ENCODE measurements at places on chromosomes 12 and 14.
A peak's percentile ranks its signal among the peaks of the same experiment; 100 is the strongest.

- DNase-seq: no peak
Observed at GRCh38 chr14:69079747-69080146, 73.2 kb downstream of the DCAF5 start.

- DNase-seq: no peak
Observed at GRCh38 chr14:22383515-22384166, 205.4 kb downstream of the DAD1 start.

GRCh38 chr14:64293976-64294671 lies at the start of gene ESR2:
ESR2 (minus strand) TSS chr14:64294371; CDS start chr14:64282985, 11,386 bp downstream.
- peak; percentile 4 for DNase-seq

DNA sequence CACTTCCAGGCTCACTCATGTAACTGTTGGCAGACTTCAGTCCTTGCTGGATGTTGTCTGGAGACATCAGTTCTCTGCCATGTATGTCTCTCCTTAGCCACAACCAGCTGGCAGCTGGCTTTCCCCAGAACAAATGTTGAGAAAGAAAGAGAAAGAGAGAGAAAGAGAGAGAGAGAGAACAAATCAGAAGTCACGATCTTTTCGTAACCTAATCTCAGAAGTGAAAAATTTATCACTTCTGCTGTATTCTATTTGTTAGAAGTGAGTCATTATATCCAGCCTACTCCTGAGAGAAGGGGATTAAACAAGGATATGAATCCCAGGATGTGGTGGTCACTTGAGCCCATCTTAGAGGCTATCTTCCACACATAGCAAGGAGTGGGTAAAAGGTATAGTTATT lies 101.2 kb downstream of the BTG1 start:
- no peak for DNase-seq

DNA sequence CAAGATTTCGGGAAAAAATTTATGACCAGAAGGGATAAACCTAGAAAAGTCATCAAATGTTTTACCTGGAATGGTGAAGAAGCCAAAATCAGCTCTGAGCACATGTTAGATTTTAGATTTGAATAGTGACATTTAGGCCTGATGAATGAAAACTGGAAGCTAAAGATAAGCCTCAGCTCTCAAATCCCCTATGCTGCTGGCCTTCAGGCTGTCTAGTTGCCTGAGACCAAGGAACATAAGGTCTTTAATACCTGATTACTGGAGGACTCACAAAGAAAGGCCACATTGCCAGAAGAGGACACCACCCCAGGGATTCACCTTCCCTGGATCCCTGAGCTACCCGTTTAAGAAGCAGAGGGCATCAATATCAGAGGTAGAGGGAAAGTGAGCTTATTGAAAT lies 56.6 kb downstream of the BCL2L14 start:
- DNase-seq: no peak

- DNase-seq: no peak
Observed at GRCh38 chr12:91778091-91778832, 367.4 kb downstream of the BTG1 start.

DNA sequence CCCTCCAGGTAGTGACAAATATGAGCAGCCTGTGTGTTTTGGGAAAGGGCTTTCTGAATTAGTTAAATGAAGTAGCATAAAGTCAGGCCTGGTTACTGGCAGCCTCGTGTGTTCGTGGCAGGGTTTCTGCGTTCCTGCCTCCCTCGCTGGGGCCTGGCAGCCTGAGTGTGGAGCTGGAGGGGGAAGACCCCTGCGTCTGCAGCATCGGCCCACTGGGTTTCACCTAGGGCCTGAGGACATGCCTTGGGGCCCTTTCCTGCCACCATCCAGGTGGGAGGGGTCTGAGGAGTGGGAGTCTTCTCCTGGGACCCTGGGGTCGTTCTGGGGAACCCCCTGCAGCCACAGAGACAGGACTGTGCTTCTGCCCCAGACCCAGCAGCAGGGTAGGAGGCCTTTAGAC lies 20.4 kb upstream of the AMN start:
- no peak for DNase-seq

GRCh38 chr14:68079941-68080697 lies 260.5 kb downstream of the RAD51B start:
- no peak for DNase-seq

GRCh38 chr12:19316425-19316824 lies 122.9 kb upstream of the AEBP2 start:
- no peak for DNase-seq

DNA sequence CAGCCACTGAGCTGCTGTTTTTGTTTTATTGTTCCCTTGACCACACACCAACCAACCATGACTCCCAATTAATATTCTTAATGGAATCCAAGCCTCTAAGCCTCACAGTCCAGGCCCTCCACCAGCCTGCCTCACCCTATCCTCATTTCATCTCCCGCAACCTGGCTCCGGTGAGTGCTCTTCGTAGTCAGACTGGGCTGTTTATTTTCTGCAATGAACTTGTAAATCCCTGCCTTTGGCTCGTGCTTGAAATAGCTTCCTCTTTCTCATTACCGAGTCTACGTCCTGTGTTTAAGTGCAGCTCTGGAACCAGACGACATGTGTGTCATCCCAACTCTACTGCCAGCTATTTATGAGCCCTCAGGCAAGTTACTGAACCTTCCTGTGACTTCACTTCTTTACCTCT lies 12.4 kb upstream of the ETFBKMT start:
- no peak for DNase-seq

GRCh38 chr12:67750513-67751183 lies 102.1 kb downstream of the DYRK2 start:
- no peak for DNase-seq

DNA sequence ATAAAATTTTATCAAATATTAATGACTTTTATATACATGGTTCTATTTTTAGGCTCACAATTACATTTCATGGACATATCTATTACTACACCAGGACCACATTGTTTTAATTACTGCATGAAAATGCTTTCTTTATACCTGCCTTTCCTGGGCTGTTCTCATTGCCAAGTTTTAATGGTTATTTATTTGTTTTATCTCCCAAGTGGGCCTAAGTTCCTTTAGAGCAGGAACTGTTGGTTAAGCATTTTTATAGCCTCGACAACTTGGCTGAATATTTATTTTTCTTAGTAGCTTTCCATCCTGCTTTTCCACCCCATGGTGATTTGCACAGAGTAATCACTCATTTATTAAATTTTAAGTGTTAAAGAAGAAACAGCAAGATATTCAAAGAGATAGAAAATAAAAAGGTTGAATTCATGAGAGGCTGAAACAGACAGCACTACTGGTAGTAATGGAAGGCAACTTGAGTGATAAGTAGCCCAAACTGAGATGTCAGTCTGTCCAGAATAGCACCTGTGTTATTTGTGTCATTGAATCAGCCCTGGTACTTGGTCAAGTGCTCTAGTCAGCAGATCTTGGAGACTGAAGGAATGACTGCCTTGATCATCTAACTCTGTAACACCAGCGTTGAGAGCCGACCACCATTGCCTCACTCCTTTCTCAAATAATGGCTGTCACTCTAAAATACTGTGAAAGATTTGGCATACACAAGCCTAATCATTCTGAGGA lies 119.1 kb upstream of the EGLN3 start:
- no peak for DNase-seq

GRCh38 chr14:69684461-69685217 lies 73.2 kb downstream of the SUSD6 start:
- no peak for DNase-seq

DNA sequence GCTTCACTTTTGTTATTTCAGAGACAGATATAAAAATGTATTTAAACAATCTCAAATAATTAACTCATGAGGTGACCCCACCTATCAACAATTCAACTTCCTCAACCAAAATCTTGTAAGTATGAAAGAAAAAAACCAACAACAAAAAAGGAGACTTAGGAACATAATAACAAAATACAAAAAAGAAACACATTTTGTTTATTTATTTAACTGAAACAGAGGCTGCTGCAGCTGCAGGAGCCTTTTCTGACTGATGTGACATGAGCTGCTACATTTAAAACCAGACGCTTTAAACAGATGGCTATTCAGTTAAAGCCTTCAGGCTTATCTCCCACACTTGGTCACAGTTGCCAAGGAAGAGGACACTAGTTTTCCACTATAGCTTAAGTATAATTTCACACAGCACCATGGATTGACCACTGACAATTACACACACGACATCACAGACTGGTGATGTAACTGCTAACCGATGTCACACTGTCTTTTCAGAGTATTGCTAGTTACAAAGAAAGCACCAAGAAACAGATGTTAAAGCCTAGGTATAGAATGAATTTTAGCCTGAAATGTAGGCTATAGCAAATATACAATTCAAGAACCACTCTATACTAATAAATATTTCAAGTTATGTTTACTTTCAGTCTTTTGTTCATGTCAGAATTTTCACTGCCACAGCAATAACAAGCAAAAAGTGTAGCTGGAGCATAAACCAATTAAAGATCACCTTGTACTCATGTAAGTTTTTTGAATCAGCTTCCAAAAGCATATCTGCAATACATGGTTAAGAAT lies 113.0 kb downstream of the MED13L start:
- DNase-seq: no peak
